ENCODE measurements at places on chromosomes 7 and 10.
A peak's percentile ranks its signal among the peaks of the same experiment; 100 is the strongest.

DNA sequence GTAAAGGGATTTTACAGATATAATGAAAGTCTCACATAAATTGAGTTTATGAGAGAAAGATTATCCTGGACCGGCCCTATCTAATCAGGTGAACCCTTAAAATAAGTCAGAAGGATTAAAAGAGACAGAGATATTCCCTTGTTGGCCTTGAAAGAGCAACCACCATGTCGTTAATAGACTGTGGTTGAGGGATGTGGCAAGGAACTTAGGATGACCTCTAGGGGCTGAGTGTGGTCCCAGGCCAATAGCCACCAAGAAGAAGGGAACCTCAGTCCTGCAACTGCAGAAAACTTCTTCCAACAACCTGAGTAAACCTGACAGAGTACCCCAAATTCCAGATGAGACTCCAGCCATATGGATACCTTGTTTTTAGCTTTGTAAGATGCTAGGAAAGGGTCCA, 121.5 kb downstream of the POLR1F start:
- no peak for DNase-seq

DNA sequence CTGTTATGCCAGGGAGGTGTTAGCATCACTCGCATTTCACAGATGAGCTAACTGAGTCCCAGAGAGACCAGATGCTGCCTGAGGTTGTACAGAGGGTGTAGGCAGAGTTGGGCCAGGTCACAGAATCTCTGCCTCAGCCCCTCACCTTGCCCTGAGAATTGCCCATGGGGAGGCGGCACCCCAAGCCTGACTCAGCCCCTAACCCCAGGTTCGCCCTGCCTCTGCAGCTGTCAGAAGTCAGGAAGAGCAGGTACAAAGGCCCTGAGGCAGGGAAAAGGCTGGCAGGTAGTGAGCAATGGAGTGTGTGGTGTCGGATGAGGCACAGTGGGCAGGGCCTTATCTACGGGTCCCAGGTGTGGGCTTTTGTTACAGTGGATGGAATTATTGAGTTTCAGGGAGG, 79.4 kb downstream of the MYL10 start:
- DNase-seq, result no peak

- DNase-seq, result no peak
Measured at GRCh38 chr10:188546-188945, 53.3 kb downstream of the ZMYND11 start.

DNA sequence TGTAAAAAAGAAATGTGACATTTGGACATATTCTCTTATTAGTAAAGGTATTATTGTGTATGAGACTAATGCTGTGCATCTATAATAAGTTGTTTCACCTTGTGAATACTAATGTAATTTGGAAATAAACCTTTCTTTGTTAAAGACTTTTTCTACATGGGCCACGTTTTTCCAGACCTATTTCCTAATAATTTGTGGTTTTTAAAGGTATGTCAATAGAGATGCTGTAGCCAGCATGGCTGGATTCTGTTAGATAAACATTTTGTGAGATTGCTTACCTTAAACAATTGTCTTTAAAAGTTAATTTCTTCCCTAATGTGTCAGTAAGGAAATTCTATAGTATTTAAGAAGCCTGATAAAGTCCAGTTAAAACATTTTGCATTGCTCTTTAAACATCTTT, 56.0 kb downstream of the KAT6B start:
- no peak for DNase-seq

DNA sequence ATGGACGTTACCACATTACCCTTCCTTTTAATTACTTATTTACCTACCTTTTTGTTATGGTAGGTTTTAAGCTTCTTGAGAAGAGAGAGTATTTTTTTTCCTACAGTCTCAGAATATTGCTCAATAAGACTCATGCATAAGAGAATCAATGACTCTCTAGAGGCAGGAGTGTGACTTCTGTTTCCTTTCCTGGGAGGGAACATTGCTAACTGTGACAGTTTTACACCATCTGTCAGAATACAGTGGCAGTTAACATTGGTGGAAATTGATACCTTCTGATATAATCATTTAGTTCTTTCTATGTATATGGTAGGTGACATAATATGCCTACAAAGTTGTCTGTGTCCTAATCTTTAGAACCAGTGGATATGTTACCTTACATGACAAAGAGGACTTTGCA, 348.7 kb upstream of the POT1 start:
- no peak for DNase-seq

- DNase-seq, result no peak
Measured at GRCh38 chr10:87740254-87740655, 77.8 kb downstream of the ATAD1 start.

DNA sequence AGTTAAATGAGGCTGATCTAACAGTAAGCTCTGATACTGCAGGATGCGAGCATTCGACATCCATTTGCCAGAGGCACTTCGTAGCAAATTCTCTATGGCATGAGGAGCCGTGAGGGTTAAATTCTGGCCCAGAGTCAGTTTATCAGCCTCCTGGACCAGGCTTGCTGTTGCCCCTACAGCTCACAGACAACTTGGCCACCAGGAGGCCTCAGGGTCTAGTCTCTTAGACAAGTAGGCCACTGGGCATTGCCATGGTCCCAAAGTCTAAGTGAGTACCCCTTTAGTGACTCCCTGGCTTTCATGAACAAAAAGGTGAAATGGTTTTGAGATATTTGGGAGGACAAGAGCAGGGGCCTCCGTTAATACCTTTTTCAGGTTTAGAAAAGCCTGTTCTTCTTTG, 178.0 kb upstream of the MBL2 start:
- no peak for DNase-seq

DNA sequence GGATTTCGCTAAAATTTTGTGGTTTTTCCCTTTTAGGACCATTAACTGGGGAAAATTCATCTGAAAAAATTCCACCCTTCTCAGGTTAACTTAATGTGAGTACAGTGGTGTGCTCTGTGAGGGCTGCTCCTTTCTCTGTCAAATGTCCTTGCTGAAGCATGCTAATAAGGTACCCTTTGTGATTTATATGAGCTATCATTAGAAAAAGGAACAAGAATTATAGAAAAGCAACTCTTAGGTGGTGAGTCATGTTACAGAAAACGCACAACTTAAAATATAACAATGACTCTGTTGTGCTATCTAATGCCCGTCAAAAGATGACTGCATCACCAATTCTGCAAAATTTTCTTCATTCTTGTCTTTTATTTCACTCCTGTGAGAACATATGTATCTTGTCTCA, 162.0 kb upstream of the MAGI2 start:
- DNase-seq, result no peak

- no peak for DNase-seq
Measured at GRCh38 chr7:130481898-130482297, 10.0 kb upstream of the MEST start.

DNA sequence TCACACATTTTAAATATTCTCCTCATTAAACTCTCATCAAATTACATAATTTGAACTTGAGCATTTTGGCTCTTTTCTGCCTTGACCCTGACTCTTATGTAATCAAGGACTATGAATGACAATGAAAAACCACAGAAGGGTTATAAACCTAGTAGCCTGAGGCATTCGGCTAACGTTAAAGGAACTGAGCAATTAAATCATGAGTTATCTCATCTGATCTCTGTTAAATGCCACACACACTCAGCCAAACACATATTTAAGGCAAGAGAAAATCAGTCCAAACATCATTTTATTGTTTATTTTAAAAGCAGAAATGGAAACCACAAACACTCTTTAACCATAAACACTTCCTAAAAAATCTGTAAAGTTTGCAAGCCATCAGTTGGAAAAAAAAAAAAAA, 204.3 kb downstream of the DGKI start:
- DNase-seq, result no peak

GRCh38 chr10:33008499-33009243, 50.6 kb upstream of the ITGB1 start:
- peak; percentile 24 for DNase-seq

DNA sequence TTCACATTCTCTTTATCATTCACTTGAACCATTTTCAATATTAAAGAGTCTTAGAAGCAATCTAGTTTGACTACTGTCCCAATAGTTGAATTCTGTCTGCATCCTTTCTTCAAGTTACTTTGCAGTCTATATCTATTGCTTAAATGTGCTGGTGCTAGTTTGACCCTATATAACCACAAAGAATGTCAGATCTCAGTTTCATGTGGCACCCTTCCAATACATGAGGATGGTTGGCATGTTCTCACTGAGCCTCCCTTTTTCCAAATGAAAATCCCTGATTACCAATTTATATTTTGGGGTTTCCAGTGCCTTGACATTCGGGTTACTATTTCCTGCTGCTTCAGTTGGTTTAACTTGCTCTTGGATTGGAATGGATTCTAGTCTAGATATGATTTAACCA, 292.7 kb downstream of the EXOC4 start:
- no peak for DNase-seq

GRCh38 chr7:73740771-73741170, 2.2 kb upstream of the ABHD11 start:
- DNase-seq, result no peak

- DNase-seq, result no peak
Measured at GRCh38 chr7:34245246-34245645, 339.9 kb downstream of the BMPER start.

- peak; percentile 44 for DNase-seq
Measured at GRCh38 chr10:88064608-88065382, 201.4 kb downstream of the PTEN start.

- no peak for DNase-seq
Measured at GRCh38 chr7:33886149-33886623, 19.2 kb upstream of the BMPER start.

GRCh38 chr7:40698214-40698920, 563.6 kb downstream of the SUGCT start:
- no peak for DNase-seq

DNA sequence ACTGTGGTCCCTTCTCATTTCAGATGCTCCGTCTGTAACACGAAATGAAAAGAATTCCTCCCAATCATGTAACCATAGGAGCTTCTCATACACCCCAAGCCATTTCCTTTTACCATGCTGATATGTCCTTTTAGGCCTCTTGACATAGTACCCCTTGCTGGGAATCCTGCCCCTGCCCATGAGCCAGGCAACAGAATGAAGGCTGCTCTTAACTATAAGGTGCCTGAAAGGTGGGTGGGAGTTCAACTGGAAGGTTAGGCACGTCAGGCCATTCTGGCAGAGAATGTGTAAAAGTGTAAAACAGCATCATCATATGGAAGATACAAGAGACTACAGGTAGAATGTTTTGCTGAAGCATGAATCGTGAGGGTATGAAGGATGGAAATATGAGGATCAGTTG, 22.5 kb downstream of the IL2RA start:
- no peak for DNase-seq

GRCh38 chr10:119251315-119251708, 43.9 kb downstream of the GRK5 start:
- no peak for DNase-seq

DNA sequence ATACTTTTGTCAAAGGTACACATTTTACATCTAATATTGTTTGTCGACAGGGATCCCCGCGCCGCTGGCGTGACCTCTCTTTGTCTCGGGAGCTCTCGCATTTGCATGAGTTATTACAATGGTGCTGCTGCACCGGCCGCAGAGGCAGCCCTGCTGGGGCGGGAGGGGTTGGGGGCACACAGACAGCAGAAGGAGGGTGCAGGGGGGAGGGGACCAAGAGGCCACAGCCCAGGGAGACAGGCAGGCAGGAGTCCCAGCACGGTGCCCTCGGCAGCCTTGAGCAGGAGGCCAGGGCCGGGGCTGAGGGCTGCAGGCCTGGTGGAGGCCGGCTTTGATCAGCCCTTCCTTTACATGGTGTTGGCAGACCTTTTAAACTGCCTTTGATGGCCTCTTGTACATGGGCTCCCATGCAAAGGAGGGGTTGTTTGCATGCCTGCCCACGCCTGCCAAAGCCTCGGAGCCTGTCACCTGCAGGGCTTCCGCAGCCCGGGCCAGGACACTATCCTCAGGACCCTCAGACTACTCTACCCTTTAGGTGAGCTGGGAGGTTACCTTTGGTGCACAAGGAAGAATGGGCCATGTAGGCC, 95.5 kb downstream of the EBF3 start:
- no peak for DNase-seq

DNA sequence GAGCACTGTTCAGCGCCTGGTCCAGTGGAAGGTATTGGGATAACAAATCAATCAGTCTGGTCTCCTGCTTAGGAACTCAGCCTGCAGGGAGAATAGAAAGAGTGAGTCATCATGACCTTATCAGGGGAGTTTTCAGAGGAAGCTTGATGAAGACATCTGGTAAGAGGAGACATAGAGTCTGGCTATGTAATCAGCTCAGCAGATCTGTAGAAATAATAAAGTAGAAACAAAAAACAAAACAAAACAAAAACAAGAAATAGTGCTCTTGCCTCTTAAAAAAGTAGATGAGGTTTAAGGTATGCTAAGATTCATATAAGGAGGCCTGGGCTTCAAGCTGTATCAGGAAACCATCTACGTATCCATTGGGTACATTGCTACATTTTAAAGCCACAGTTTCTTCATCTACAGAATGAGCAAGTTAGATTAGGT, 14.4 kb downstream of the TAS2R41 start:
- DNase-seq, result no peak

DNA sequence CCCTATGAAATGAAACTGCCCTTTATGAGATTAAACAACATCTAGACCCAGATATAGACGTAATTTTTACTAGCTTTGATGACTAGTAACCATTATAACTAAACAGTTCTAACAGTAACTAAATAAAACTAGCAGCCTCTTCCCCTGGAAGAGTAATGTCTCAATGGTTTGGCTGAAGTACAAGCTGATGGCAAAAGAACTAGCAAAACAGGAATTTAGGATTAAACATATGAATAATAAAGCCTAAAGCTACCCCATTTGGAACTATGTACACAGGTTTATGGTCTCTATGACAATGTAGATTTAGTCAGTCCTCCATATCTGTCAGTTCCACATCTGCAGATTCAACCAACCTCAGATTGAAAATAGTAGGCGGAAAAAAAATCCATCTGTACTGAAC, 6.4 kb downstream of the DPY19L1 start:
- no peak for DNase-seq

GRCh38 chr7:99780588-99780987, 3.4 kb downstream of the CYP3A4 start:
- DNase-seq, result no peak

- DNase-seq, result no peak
Measured at GRCh38 chr7:47970761-47971160, 8.7 kb downstream of the HUS1 start.

- no peak for DNase-seq
Measured at GRCh38 chr10:62764011-62764410, 40.5 kb upstream of the ADO start.

GRCh38 chr7:120941856-120942255, 8.7 kb upstream of the ING3 start:
- DNase-seq, result no peak

GRCh38 chr10:115046686-115047236, 46.4 kb upstream of the ATRNL1 start:
- no peak for DNase-seq

- no peak for DNase-seq
Measured at GRCh38 chr7:1861799-1862458, 191.9 kb downstream of the ELFN1 start.

DNA sequence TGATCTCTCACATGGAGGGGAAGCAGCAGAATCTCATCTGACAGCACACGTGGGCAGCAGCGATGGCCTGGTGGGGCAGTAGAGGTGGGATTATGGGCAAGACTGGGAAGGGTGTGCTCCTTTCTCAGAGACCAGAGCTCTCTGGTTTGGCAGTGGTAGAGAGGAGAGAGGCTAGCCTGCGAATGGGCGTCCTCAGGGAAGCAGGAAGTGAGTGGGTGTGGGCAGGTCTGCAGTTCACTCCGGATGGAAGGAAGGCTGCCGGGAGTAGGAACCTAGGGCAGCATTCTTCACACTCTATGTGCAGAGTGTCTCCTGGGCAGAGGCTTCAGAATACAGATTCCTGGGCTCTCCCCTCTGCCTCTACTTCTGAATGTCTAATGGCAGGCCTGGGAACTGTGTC, 162.8 kb upstream of the BMPER start:
- DNase-seq, result no peak

All from stimulated activated naive B cell treated with anti-CD40 and anti-IgM and Interleukin-4, amounts not matched to agents 10 μg/mL and 1 μg/mL and 100 μg/mL, for 72 hours (primary cell).